NCI-H1105 treated with DMSO at 0.1 percent for 48 hours (cell line): ENCODE measurements at places on chromosomes 2 and 18.

- no peak for DNase-seq
Observed at GRCh38 chr2:36569267-36569856, 28.6 kb downstream of the FEZ2 start.

DNA sequence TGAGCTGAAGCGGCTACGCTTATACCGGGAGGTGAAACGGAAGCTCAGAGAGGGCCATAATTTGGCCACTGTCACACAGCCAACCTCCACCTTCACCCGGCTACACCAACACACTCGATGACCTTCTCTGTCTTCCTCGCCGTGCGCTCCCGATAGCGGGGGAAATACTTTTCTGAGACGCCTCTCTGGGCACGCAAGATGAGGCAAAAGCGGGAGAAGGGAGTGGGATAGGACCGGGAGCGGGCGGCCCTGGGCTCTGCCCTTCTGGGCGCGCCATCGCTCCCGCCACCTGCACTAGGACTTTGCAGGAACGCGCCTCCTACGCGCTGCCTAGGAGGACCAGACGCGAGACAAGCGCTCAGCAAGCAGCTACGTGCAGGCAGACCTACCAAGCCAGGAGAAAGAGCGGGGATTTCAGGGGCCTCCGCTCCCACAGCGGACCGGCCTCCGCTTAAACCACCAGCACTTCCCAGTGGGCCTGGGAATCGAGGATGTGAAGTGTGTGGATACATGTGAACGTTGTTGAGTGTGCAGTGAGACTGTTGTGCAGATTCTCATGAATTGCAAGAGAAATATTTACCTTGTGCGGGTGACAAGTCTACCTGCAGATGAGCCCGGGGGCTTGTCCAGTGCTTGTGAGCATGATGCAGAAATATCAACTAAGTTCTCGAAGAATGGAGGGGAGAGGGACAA, 11.4 kb downstream of the SIX3 start:
- DNase-seq: no peak

GRCh38 chr2:222774941-222775340, 85.9 kb upstream of the ACSL3 start:
- DNase-seq: no peak

GRCh38 chr2:14827226-14828023, 194.9 kb downstream of the LRATD1 start:
- no peak for DNase-seq

DNA sequence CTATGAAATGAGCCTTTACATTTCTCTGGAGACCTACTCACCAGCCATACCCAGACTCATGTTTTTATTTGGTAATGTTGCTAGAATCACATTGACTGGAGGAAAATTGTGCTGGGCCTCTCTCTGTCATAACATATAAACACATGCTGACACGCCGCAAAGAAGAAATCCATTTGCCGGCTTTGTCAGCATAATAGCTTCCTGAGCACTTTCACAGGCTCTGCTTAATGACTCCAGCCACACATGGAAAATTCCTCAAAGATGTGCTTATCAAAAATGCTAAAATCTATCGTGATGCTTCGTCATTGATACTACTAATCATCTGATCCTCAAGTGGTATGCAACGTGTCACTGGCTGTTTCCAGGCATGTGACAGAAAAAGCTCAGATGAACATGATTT, 63.1 kb downstream of the RND3 start:
- DNase-seq: no peak

DNA sequence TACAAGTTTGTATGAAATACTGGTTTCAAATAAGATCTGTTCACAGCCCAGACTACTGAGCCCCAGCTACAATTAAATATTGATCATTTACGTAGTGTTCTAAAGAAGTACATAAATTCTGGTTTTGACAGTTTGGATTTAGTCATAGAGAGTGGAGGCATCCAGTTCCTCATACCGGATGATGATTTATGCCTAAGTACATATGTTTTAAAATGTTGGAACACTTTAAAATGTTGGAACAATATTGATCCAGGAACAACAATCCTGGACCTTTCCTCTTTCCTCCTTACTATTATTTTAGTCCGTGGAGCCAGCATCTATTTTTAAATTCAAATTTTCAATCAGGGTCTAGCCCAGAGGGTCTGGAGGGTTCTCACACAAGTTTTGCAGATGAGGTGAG, 22.8 kb upstream of the TTN start:
- no peak for DNase-seq

DNA sequence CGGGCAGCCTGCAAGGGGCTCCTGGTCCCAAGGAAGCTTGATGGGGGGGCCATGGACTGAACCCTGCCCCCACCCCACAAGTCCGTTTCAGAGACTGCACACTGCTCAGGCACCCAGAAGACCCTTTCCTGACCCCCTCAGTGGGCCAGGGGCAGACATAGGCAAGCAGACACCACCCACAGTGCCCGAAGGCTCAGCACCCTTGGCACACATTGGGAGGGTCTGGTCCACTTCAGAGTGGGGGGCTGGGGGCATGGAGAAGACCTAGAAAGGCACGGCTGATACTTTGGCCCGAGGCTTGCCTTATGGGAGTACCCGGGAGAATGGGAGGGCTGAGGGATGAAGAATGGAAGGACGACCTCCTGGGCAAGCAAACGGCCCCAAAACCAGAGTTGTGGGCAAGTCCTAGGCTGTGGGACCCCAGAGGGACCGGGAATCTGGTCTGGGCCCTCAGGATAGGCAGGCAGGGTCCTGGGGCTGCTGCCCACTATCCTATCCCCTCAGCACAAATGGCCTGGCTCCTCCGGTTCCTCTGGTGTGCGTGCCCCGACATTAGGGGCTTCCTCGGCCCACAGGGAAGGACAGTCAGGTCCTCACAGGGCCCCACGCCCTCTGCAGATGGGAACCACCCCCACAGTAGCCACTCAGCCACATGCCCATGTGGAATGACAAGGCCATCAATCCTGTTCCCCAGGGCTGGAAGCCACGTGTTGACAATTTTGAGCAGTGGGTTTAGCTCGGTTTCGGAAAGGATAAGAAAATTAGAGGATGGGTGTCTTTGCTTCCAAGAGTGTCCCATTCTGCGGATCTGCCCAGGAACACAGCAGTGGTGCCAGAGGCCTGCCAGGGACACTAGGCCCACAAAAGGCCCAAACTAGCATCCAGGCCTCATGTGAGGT, 15.0 kb upstream of the GPC1 start:
- DNase-seq: no peak

GRCh38 chr2:216777637-216778273, 82.1 kb downstream of the TNP1 start:
- peak; percentile 52 for DNase-seq

GRCh38 chr2:105410554-105410953, 11.7 kb upstream of the FHL2 start:
- no peak for DNase-seq

- no peak for DNase-seq
Observed at GRCh38 chr2:168189835-168190569, 57.4 kb downstream of the STK39 start.

DNA sequence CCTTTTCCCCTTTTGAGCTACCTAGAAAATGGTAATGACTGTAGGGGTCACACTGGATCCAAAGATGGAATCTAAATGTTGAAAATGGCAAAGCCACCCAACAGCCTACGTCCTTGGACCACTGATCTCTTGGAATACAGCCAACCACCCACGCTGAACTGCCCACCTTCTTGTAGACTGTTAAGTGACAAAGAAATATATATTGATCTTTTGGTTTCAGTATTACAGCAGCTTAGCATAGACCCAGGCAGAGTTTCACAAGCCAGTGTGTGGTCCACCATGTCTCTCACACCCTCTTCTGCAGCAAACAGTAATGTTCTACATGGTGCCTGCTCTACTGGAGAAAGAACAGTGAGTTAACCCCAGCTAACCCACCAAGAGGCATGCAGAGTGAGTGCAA, 20.2 kb downstream of the CACNB4 start:
- no peak for DNase-seq

DNA sequence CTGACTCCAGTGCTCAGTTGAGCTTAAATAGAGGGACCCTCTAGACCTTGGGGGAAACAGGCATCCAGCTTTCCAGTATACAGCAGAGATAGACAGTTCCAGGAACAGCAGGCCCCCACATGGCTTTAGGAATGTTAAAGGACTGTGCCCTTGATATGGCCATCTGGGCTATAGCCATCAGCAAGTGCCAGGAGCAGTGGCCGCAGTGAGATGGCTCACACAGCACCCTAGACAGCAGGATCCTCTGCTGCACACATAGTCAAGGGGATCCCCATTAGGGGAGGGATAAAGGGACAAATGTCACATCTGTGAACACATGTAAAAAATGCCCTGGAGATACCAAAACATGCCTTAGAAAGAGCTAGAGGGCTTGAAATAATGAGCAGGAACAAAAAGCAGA, 213.4 kb downstream of the PTH2R start:
- DNase-seq: no peak

- no peak for DNase-seq
Observed at GRCh38 chr18:5066380-5066977, 130.6 kb downstream of the AKAIN1 start.

GRCh38 chr2:46493241-46493970, 14.0 kb downstream of the TMEM247 start:
- DNase-seq: no peak

DNA sequence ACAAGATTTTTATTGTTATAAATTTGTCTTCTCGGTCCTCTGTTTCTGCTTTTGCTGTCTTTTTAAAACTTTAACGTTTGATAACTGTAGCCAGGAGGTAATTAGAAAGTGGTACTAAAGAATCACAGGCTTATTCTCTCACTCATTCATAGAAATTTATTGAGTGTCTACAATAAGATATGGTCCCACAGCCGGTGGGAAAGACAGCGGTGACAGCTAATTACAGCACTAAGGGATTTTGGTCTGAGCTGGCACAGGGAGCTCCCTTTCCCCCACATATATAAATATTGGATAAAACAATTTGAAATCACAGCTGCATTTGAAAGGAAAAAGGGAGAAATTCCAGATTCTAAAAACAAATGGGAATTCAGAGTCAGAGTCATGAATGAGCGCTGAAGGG, 93.1 kb upstream of the CAPN13 start:
- DNase-seq: no peak

DNA sequence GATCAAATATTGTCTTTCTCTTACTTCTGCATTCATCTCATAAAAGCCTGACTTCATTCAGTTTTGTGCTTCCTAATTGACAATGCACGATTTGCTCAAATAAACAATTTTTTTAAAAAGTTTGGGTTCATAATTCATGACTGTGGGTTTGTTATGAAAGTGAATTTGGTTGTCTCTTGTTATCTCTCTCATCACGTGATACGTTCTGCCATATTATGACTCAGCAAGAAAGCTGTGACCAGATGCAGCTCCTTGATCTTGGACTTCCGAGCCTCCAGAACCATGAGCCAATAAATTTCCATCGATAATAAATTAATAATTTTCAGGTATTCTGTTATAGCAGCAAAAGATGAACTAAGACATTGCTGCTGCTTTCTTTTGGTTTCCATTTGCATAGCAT, 156.5 kb upstream of the LRATD1 start:
- DNase-seq: no peak

DNA sequence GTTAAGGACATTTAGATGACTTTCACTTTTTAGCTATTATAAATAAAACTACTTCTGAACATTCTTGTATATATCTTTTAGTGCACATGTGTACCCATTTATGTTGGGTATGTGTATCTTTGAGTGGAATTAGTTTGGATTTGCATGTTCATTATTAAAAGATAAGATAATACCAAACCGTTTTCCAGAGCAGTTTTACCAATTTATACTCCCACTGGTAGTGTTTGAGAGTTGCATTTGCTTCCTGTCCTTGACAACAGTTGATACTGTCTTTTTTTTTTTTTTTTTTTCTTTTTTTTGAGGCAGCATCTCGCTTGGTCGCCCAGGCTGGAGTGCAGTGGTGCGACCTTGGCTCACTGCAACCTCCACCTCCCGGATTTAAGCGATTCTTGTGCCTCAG, 23.3 kb downstream of the SLC30A6 start:
- DNase-seq: no peak

- no peak for DNase-seq
Observed at GRCh38 chr2:42545023-42545721, 23.3 kb upstream of the MTA3 start.

GRCh38 chr18:4797002-4797685, 342.0 kb upstream of the DLGAP1 start:
- DNase-seq: no peak

GRCh38 chr2:27871802-27872201, 18.4 kb downstream of the RBKS start:
- DNase-seq: no peak

- DNase-seq: no peak
Observed at GRCh38 chr18:79246309-79247108, 149.2 kb upstream of the NFATC1 start.

DNA sequence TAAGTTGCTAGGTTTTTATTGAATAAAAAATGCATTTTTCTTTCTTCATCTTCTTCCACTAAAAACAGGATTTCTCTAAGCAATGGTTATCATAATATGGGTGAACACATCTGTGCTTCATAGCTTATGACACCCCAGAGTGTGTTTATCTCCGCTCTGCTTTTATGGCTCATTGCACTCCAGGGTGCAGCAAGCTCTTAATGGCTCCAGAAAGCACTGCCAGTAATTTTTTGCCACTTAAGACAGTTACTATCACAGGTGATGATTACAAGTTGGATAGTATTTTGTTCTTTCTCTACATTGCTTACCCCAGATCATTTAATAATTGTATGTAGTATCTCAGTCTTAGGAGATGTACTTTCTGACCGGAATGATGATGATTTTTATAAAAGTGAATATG, 239.3 kb upstream of the CDH20 start:
- DNase-seq: peak; percentile 88

GRCh38 chr2:37388074-37388473, 43.6 kb downstream of the QPCT start:
- DNase-seq: no peak

- DNase-seq: no peak
Observed at GRCh38 chr2:161426922-161427663, 11.0 kb downstream of the TBR1 start.

DNA sequence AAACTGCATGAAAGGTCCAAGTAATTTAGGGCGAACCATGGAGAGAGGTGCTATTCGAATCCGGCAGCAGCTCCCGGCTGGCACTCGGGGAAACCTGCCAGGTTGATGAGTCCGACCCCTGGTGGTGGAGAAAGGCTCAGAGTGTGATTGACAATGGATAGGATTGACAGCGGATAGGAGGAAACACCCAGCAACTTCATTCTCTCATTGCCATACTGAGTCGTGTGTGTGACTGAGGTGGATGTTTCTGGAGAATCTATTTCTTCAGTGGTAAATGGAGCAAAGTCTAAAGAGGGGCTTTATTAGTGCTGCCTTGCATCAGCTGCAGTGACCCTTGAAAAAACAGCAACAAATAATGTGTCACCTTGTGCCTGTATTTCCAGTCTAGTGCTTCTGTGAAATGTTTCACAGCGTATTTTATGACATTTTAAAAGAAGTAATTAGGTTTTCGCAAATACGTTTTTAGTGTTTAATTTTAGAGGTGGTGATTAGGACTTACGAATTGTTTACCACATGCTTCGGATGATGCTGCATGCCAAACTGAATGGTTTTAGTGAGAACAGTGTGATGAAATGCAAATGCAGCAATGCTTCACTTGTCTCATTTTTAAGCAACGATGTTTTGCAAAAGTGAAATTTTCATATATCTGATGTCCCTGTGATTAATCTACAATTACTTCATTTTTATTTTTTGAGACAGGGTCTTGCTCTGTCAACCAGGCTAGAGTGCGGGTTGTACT, 102.0 kb downstream of the DCDC2C start:
- DNase-seq: no peak
